Right lobe of liver (tissue), 6 donors: ENCODE measurements at places on chromosomes 4 and X.

- DNase-seq = no peak
Measured at GRCh38 chrX:119382606-119383005, 16.5 kb upstream of the SLC25A43 start.

- DNase-seq = no peak
Measured at GRCh38 chr4:183888564-183888963, 16.5 kb upstream of the STOX2 start.

DNA sequence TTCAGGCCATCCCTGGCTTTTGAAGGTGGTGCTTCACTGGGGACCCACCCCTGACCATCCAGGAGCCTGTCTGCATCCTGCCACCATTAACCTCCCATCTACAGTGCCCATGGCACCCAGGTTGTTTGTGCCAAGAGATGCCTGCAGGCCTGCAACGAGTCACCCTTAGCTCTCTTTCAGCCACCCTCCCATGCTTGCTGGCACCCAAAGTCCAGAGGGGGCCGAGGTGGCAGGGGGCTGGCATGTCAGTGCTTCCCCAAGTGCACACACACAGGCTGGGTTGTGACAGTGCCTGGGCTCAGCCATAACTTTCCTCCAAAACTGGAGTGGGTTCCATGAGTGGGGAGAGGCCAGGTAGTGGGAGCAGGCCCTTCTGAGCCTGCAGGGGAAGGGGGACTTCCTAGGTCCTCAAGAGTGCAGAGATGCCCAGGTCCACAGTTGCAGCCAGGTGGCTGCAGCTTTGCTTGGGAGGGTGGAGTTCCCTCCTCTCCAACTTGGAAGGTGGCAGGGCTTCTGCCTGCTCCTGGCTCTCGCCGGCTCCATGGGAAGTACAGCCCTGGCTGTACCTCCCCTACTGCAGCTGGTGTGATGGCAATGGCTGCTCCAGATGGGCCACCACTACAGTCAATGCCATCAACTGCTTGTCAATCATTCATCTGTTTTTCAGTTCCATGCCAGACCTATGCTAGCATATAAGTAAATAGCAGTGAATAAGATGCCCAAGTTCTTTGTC is 235.9 kb upstream of the GIMD1 start:
- no peak for DNase-seq

DNA sequence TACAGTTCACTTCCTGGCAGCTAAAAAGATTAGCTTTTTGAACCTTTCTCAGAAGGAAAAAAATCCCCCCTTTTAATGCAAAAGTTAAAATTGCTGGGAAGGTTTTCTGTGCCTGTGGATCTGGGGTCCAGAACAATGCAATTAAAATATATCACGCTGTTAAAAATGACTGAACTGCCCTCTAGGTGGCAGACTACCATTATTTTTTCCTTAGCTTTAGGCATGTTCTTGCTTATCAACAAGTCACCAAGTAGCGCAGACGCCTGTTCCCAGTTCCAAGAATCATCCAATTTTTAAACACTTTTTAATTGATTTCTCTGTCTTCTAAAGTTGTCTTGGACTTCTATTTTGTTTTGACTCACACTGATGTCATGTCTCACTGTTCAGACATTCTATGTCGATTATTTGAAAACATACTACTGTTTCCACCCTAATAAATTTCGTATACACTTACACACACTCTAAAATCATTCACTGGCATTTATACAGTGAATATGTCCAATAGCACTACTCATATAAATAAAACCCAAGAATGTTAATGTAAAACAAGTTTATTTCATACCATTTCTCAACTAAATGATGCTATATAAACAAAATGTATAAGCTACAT is 661.6 kb downstream of the RAPGEF2 start:
- DNase-seq = no peak

DNA sequence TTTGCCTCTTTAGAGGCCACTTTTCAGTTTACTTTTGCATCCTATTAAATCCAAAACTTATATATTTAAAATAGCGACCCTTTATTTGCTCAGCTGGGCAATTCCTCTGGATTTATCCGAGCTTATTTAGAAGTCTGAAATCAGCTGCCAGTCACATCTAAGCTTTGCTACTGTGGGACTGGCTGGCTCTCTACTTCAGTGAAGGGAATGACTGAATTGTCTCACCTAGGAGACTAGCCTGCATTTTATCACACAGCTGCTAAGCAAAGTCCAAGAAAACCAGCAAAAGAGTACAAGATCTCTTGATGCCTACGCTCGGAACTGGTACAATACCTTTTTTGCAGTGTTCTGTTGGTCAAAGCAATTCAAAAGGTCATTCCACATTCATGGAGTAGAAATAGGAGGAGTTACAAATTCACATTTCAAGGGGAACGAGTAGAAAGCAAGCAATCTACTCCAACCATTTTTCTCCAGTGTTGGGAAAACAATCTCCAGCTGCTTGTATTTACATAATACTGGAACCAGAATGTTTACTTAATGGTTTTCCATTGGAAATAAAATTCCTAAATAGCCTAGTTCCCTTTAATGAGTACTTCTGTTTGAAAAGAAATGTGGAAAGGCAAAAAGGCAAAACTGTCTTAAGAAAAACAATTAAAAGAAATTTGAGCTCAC is 160.2 kb downstream of the MAGEB5 start:
- no peak for DNase-seq

GRCh38 chrX:18983666-18984380 is at the start of gene PHKA2:
TSS of gene PHKA2 (minus strand) at chrX:18984114. CDS start at chrX:18983932, 182 bp downstream.
- DNase-seq = peak; percentile 75

DNA sequence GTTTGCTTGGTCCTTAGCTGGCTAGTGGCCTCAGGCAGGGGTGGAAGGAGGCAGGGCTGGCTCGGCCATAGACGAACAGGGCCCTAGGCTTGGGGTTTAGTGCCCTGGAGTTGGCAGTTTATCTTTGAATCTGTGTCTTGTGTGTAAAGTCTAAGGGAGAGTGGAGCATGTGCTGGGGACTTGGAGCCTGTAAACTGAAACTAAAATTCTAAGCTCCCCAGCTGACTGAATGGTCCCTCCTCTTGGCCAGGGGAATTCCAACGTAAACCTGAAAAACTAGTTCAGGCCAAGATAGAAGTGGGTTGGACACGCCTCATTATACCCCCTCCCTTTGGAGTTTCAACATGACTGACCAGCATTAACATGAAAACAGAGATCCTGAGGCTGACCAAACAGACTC is 46.1 kb upstream of the GPR78 start:
- DNase-seq = no peak

- no peak for DNase-seq
Measured at GRCh38 chr4:151670843-151671242, 90.0 kb downstream of the GATB start.

- DNase-seq = no peak
Measured at GRCh38 chrX:31291131-31291530, 219.3 kb upstream of the FTHL17 start.

GRCh38 chr4:126766241-126766640 is 866.5 kb upstream of the INTU start:
- DNase-seq = peak; percentile 36

DNA sequence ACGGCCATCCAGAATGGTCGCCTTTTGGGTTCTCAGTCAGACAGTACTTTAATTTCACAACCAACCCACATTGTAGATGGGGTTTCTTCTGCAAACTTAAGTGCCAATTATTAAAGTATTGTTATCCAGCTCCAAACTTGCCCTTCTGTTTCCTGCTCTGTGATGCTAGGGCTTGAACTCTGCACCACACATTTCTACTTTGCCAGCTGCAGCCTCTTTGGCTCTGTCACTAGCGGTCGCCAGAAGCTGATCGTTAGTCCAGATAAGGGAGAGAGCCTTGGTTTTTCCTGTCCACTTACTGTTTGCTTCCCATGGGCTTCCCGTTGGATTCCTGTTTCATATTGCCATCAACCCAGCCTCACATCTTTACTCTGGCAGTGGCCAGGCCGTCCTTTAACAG is 196.6 kb downstream of the ASB9 start:
- no peak for DNase-seq

GRCh38 chr4:127772769-127773671 is 9.1 kb upstream of the HSPA4L start:
- DNase-seq = no peak

DNA sequence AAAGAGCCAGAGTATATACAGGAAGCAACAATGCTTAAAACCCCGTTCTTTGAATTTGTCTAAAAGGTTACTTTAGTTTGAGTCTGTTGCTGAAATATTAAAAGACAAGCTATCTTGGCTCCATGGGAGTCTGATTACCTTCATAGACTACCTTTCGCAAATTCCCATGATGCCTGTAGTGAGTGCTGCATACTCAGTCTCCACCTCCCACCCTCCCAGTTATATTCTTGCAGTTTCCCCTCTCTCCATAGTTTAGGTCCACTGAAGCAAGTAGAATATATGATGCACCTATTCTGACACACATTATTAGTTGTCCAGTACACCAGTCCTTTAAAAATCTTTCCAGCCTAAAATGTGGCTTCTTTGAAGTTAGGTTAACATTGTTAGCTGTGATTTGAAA is 2.4 kb downstream of the CNKSR2 start:
- DNase-seq = no peak

- no peak for DNase-seq
Measured at GRCh38 chrX:103439161-103439560, 62.8 kb downstream of the BEX3 start.

DNA sequence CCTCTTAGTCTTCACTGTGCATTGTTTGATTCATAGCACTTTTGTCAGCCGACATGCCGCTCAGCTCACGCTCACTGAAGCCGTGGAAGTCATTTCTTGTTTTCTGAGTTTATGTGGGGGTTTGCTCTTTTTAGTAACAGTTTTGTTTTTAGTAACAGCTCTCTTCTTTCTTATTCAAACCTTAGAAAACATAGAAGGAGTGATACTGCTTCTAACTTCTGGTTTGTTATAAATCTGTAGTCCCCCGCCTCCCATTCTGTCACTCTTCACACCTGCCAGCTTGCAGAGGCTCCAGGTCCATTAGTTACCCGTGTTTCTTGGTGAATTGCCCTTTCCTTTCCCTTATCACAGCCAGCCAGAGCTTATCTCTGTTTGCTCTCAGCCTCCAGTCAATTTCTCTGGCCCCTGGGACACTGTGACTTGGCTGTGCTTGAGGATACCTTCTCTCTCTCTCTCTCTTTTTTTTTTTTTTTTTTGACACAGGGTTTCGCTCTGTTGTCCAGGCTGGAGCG is 50.5 kb downstream of the GRK4 start:
- no peak for DNase-seq

DNA sequence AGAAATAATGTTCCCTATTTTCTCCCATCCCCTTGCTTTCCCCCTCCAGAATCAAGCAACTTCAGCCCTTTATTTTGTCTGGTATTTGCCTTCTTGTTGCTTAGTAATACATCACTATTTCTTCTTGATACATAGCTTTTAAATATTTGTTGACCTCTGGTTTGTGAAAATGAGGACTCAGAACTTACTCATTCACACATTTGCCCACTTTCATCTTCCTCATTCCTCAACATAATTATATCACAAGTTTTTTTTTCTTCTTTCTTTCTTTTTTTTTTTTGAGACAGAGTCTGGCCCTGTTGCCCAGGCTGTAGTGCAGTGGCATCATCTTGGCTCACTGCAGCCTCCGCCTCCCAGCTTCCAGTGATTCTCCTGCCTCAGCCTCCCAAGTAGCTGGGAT is 28.9 kb upstream of the NDUFC1 start:
- DNase-seq = no peak

- DNase-seq = no peak
Measured at GRCh38 chr4:83527671-83528070, 8.2 kb upstream of the GPAT3 start.

DNA sequence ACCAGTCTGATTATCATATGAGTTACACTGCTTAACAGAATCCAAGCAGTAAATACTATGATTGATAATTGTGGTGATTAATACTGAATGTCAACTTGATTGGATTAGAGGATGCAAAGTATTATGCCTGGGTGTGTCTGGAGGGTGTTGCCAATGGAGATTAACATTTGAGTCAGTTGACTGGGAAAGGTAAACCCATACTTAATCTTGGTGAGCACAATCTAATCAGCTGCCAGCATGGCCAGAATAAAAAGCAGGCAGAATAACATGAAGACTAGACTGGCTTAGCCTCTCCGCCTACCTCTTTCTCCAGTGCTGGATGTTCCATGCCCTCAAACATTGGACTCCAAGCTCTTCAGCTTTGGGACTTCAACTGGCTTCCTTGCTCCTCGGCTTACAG is 961.3 kb downstream of the ADGRL3 start:
- DNase-seq = no peak

- DNase-seq = no peak
Measured at GRCh38 chr4:171464499-171464898, 348.7 kb upstream of the GALNTL6 start.

GRCh38 chr4:14790494-14790893 is 211.8 kb upstream of the CPEB2 start:
- DNase-seq = no peak

- DNase-seq = no peak
Measured at GRCh38 chr4:42785817-42786216, 106.7 kb upstream of the GRXCR1 start.

DNA sequence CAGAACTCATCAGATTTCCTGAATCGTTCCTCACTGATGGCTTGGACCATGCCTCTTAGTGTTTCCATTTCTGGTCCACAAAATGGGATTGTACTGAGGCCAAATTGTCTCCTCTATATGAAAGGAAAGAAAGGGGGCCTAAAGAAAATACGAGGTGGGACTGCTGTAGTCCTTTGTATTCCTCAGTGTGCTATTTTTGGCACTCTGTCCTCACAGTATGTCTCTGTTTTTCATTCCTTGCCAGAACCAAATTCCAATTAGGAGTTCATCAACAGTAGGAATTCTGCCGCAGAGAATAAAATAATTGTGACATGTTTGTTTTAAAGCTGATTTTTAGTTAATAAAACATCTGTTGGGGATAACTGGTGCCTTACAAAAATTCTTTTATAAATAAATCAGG is 515.7 kb downstream of the SMARCA1 start:
- DNase-seq = no peak

GRCh38 chr4:85600501-85600900 is 125.6 kb downstream of the ARHGAP24 start:
- no peak for DNase-seq

DNA sequence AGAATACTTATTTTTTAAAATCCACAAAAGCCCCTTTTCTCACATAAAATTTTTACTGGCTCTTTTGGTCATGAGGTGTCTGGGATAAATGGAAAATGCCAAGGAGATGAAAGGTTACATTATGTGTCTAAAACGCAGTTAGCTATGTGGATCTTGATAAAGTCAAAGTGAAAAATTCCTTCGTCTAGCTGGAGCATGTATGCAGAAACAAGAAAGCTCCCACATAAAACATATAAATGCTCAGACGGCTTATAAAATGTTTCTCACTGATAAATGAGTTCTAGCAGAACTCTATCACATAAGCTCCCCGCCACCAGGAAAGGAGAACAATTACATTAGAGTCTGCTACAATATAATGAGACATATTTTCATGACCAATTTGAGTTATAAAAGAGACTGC is 83.8 kb downstream of the TBC1D9 start:
- DNase-seq = no peak

DNA sequence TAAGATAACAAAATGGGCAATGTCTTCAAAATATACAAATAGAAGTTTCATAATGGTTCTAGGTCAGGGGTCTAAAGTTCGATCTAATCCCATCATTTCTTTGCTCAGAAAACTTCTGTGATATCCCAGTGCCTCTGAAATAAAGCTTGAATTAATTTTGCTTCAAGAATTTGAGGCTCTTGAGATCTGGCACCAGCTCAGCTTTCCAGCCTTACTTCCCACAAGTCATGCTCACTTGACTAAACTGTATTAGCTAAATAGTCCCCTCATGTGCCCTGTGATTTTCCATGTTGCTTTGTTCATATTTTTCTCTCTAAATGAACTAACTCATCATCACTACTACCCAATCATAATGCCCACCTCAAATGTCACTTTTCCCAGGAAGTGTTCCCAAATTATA is 50.8 kb upstream of the MBNL3 start:
- no peak for DNase-seq
